Mesothelial cell of epicardium (in vitro differentiated cells): ENCODE measurements at places on chromosomes 4 and X.

DNA sequence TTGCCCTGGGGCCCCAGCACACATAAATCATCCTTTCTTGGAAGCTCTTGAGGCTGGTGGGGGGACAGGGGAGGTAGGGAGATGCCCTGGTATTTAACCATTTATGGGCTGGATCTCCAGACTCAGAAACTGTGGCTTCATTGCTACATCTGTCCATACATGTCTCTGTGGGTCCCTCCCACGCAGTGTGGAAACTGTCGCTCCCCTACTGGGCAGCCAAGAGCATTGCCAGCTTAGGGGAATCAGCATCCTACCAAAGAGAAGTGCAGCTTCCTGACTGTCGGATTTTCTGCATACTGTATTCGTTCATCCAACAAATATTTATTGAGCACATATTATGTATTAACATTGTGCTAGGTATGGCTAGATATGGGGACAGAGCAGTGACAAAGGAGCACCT, 3.7 kb downstream of the GRIPAP1 start:
- DNase-seq, result no peak

DNA sequence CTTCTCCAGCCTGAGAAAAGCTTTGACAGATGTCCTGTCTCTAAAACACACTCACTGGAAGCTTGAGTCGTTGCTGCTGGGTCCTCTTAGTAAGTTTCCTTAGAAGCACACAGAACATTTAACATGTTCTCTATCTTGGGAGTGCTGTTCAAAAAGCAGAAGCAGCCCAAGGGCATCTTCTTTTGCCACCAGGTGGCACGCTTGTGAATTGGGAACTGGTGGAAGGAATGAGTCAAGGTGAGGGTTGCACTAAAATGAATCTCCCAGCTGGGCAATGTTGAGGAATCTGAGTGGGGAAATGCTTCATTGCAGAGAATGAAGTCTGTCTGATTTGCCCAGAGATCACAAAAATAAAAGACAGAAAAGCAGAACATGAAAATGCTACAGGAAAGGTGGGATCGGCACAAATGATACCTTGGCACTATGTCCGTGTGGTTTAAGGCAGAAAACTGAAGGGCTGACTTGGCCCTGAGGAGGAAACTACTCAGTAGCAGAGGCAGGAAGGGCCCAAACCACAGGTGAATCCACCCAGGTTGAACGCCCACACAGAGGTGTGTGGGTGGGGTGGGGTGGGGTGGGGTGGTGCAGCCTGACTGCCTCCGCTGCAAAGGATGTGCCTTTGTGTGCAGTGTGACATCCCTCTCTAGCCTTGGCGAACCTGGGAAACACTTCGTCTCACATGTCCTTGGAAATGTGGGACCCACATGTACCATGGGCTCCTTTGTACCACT, 26.0 kb downstream of the KIT start:
- no peak for DNase-seq

- DNase-seq, result no peak
Observed at GRCh38 chrX:139815771-139816170, 107.8 kb upstream of the MCF2 start.

- no peak for DNase-seq
Observed at GRCh38 chrX:10198254-10198653, 41.5 kb downstream of the CLCN4 start.

DNA sequence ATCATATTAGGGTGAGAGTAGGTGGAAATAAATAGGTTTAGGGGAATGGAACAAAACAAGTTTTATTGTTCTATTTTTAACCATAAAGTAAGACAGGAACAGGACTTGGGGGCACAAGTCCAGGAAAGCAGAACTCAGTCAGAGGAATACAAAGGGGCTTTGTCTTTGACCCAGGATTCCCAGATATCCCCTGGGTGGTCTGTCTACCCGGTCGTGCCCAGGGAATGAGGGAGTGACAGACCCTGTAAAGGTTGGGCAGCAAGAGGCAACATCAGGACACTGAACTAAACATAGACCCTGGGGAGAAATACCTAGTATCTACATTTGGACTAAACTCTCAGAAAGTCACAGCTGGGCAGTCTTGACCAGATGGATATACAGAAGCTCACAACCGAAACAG, 50.6 kb downstream of the PTCHD1 start:
- DNase-seq, result no peak

DNA sequence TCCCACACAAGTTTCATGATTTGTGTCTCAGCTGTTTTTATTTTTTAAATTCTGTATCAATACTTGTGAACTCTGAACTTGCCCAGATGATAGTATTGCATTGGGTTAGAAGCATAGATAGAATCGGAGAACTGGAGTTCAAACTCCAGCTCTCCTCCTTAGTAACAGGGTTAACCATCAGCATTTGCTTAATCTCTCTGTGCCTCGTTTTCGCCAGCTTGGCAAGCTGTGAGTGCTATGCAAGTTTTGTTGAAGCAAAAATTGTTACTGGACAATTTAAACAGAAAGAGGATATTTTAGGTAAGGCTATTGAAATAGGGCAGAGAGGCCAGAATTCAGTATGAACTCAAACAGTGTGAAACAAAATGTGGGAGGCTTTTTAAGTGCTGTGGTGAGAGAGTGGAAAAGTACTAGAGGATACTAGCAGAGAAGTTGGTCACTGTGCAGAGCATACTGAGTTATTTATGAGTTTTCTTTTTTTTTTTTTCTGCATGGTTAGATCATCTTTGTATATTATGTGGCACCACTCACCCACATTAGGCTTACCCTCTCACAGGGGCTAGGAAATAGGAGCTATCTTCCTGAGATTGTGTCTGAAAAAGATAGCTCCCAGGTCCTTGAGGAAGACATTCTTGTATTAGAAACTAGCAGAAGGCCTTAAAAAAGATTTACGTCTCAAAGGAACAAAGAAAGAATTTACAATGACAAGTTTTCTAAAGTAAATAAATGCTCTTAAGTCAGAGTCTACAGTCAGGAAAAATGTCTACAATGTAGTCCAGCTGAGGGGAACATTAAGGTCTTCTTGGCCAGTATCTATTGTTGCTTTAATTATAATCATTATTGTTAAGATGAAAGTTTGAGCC, 1126.6 kb downstream of the FAT4 start:
- no peak for DNase-seq

DNA sequence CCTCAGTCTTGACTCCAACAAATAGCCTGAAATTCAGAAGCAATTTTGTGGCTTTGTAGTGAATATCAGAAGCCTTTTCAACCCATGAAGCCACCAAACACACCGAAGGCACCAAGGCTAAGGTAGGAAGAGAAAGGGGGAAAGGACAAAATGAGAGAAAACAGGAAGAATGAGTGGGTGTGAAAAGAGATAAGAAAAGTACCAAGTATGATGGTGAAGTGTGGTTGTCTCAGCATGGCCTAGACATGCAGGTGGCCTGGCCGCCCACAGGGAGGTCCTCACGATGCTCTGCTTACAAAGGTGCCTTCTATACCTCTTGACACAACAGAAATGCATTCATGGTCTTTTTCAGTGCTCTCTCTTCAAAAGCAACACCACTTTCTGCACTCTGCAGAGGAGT, 34.9 kb downstream of the ACSL1 start:
- DNase-seq, result no peak

GRCh38 chr4:139754938-139755337, 89.3 kb downstream of the MGST2 start:
- no peak for DNase-seq

DNA sequence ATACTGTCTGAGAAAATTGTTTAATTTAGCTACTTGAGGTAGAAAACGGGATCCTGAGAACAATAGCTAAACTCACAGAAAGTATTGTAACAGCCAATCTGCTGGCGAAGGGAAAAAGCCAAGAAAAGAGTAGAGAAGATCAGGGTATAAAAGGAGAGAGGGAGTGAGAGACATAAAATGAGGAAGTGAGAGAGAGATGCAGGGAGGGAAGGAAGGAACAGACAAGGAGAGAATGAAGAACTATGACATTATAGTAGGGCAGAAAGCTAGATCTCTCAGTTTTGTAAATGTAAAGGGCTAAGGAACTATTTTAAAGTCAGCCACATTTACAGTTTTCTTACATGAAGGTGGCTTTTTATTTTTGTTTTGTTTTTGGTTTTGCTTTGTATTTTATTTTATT, 1.6 kb upstream of the GIMD1 start:
- DNase-seq, result no peak
